ENCODE measurements at places on chromosomes 16 and 17. TPM values are rescaled to one million over a fixed set of nuclear protein-coding genes. Genes with fewer than 3 reads are reported as not detected.

KRT33A gene
- total RNA-seq, result not detected

SLC7A6 gene
- 111 TPM for total RNA-seq

SPNS3 gene
- 1.9 TPM for total RNA-seq

VTN gene
- 1.3 TPM for total RNA-seq

MYH8 gene
- total RNA-seq, result not detected

PRKCB gene
- total RNA-seq, result 273 TPM

LRRC75A gene
- 2.6 TPM for total RNA-seq

PLA2G10 gene
- total RNA-seq, result not detected

LGALS9B gene
- total RNA-seq, result not detected

SRCIN1 gene
- 0.28 TPM for total RNA-seq

CA7 gene
- total RNA-seq, result not detected

SDR42E2 gene
- total RNA-seq, result 0.22 TPM

RMI2 gene
- 15.2 TPM for total RNA-seq

PIEZO1 gene
- total RNA-seq, result 84.8 TPM

RND2 gene
- total RNA-seq, result not detected

GRCh38 chr16:52515068-52515671, 31.8 kb downstream of the TOX3 start:
- DNase-seq, result no peak

DNA sequence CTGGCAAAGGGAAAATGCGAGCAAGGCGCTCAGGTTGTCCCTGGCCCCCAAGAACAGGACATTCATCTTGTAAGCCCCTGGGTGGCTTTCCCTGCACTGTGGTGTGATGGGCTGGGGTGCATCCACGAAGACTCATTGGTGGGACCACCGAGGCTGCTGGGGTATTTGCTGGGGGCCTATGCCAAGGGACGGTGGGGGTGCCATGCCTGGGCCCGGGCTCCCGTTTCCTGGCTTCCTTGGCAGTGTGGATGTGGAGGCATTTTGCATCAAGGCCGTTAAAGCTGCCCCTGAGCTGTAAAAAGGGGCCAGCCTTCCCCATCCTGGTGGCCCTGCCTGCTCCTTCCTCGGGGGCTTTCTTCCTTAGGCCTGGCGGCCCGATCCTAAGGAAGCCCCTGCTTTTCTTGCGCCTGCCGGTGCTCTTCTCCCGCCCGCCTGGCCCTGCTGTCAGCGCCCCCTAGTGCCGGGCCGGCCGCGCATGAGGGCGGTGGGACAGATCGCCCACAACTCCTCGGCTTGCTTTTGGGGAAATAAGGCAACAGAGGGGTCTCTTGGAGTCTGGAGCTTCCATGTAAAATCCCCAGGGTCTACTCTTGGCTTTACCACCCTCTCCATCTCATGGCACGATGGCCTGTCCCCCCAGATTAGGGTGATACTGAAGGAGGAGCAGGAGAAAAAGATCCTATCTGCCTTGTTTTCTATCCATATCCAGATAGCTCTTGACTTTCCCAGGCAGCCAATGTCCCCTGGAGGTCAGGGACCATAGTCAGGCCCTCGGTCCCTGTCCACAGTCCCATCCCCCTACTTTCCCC, 9.8 kb upstream of the TBX2 start:
- no peak for DNase-seq

GRCh38 chr17:2380950-2381649, 19.8 kb downstream of the MNT start:
- no peak for DNase-seq

GRCh38 chr16:74296104-74296431, 546 bp upstream of the PSMD7 start:
- no peak for DNase-seq

DNA sequence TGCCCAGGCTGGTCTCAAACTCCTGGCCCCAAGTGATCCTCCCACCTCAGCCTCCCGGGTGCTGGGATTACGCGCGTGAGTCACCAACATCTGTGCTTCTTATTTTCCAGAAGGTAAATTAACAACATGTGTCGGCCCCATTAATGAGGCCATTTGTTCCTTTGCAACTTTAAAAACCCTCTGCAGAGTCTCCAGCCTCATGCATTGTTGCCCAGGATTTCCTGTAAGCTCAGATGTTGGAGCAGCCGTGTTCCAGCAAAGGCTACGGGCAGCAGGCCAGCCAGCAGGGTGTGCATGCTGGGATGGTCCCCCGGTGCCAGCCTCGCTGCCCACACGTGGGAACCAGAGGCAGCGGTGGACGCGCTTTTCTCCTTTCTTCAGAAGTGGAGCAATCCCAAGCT, 19.1 kb upstream of the HEXD start:
- peak; percentile 34 for DNase-seq

DNA sequence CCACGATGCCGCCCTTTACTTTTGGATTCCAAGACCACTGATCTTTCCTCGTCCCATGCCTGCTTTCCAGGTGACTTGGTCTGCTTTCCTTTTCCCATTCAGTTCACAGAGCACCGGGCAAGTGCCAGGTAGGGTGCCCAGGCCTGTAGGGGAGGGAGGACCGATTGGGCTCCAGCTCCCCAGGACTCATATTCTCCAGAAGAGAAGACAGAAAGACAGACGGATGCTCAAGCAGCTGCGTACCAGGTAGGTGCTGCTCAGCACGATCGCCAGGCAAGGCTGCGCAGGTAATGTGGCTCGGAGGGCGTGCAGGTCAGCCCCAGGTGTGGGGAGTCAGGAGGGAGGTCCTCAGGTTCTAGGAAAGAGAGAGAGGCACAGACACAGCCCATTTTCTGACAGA, 67.5 kb upstream of the ZNF423 start:
- peak; percentile 29 for DNase-seq

GRCh38 chr16:87165885-87166284, 151.3 kb downstream of the C16orf95 start:
- no peak for DNase-seq

GRCh38 chr17:5800646-5801045, 216.3 kb upstream of the NLRP1 start:
- no peak for DNase-seq

DNA sequence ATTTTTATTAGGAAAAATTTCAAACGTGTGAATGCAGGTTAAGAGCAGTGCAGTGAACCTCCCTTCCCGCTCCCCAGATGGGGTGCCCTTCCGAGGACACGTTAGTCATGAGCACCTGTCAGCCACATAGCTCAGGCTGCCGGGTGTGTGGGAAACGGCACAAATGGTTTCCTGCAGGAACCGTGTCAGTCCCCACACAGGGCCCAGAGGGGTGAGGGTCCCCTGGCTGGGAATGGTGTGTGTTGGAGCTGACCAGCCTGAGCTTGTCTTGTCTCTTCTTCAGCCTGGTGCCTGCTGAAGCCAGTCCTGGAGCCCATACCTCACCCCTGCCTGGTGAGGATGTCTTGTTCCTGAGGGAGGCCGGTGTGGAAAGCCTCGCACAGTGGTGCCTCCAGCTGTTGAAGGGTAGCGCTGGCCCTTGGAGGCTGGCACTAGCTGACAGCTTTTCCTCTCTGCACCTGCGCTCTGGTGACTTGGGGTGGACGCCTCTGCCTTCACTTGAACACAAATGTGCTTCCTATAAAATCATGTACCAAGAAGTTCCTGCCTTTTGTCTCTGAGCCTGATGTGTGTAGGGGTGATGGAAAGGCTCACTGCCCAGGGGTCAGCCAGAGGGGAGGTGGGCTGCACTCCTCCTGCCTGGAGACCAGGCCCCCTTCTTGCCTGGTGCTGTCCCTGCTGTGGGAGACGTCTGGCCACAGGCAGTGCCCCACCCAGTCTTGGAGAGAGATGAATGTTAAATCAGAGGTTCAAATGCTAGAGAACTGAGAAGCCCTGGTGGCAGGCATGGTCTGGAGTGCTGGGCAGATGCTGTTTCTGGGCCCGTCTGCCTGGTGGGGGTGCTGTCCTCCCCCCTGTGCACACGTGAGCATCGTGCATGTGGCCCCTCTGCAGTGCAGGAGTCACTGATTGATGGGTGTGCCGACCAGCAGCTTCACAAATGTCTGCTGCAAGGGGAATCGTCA, 102.6 kb upstream of the ZNF750 start:
- peak; percentile 40 for DNase-seq

GRCh38 chr17:34542700-34543336, 36.6 kb upstream of the TMEM132E start:
- DNase-seq, result no peak

- no peak for DNase-seq
Measured at GRCh38 chr17:47735139-47735464, 2.1 kb downstream of the TBX21 start.

GRCh38 chr16:3868556-3868955, 12.0 kb downstream of the CREBBP start:
- DNase-seq, result no peak

GRCh38 chr17:81328978-81329926, 34.1 kb upstream of the SLC38A10 start:
- peak; percentile 72 for DNase-seq

DNA sequence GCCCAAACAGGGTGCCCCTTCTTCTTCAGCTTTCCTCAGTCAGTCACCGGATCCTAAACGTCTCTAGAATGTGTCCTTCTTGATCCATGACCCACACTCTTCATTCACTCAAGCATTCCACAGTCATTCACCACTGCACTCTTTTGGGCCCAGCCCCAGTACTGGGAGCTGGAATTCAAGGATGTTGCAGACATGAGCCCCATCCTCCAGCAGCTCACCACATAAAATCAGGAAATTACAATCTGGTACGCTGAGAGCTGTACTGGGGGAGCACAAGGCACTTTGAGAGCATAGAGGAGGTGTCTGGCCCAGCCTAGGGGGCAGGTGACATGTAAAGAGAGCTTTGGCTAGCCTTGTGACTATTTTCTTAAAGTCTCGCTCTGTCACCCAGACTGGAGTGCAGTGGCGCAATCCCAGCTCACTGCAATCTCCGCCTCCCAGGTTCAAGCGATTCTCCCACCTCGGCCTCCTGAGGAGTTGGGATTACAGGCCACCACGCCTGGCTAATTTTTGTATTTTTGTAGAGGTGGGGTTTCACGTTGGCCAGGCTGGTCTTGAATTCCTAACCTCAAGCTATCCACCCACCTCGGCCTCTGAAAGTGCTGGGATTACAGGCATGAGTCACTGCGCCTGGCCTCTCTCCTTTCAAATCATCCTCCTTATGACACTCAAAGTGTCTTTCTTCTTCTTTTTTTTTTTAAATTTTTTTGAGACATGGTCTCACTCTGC, 18.7 kb downstream of the CES4A start:
- no peak for DNase-seq

DNA sequence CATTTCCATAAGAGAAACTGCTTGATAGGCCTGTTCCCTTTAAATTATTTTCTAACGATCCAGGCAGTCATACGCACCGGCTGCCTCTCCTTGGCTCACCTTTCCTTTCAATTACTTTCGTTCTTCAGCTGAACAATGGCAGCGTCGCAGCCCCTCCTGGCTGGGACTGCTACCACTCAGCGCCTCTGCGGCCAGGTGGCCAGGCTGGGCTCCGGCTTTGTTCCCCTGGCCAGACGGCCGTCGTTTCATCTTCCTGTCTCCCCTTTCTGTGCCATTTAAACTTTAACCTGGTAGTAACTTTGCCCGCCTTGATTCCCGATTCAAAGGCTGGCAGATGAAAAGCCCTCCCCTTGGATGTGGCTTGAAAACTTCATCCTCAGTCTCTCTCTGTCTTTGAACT, 79.0 kb downstream of the C16orf78 start:
- DNase-seq, result no peak

- no peak for DNase-seq
Measured at GRCh38 chr17:66542967-66543520, 240.6 kb downstream of the PRKCA start.

DNA sequence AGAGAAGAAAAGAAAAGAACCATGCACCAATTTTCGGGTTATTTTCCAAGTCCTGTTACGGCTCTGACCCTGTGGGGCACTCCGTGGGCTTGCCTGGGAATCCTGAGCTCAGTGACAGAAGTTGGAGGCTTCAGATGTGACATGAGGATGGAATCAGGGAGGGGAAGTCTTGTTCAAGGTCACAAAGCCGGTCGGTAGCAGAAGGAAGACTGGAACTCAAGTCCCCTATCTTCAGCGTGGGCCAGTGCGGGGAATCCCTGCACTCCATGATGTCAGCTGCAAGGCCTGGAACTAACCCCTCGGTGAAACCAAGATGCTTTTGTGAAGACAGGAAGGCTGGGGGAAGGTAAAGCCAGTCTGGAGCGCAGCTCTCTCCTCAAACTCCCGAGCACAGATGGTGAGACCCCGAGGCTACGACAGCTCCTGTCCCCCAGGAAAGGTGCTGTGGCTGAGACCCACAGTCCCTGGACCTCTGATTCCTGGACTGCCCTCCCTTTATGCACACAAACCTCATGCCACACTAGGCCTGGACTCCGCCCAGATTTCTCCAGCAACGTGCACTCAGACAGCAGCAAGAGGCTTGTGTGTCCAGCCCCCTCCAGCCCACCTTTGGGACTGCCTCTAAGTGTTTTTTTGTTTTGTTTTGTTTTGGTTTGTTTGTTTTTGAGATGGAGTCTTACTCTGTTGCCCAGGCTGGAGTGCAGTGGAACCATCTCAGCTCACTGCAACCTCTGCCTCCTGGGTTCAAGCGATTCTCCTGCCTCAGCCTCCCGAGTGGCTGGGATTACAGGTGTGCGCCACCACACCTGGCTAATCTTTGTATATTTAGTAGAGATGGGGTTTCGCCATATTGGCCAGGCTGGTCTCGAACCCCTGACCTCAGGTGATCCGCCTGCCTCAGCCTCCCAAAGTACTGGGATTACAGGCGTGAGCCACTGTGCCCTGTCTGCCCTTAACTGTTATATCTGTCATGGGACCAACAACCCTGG, 5.5 kb upstream of the IL27 start:
- DNase-seq, result no peak

GRCh38 chr16:84369938-84370627, 1.7 kb downstream of the ATP2C2 start:
- DNase-seq, result no peak

DNA sequence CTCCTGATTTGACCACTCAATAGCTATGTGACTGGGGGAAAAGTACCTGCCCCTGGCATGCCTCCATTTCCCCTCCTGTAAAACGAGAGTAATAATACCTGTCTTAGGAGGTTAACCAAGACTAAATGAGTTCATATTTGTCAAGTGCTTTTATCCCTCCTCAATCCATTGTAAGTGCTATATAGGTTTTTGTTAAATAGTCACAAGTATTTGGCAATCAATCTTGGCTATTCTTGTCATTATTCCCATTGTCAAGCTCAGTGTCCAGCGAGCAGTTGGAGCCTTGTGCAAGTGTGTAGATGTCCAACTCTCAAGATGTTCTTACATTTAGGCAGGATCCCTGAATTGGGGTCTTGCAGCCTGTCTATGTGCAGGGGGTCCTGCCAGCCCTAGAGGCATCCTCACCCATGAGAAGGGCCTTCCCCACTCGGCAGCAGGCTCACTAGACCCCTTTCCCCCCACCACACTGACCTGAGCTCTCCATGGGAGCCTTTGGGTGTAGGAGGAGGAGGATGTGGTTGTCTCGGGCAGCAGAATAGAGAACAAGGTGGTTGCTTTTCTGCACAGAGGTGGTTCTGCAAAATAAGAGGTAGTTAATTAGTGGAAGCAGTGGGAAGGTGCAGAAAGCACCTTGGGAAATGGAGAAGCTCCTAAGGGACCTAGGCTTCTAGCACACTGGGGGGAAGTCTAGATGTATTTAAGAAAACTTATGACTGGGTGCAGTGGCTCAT, 18.0 kb downstream of the PIK3R6 start:
- DNase-seq, result no peak

- no peak for DNase-seq
Measured at GRCh38 chr17:40023590-40024292, 8.5 kb downstream of the CSF3 start.

Measured in natural killer cell treated with Interleukin-12 subunit alpha and Interleukin-12 subunit beta and Interleukin-15 and Interleukin-18, amount 100 ng/mL, for 72 hours (primary cell).